Cortex of kidney (tissue), 1 donor: ENCODE measurements at places on chromosomes 2 and 18.

DNA sequence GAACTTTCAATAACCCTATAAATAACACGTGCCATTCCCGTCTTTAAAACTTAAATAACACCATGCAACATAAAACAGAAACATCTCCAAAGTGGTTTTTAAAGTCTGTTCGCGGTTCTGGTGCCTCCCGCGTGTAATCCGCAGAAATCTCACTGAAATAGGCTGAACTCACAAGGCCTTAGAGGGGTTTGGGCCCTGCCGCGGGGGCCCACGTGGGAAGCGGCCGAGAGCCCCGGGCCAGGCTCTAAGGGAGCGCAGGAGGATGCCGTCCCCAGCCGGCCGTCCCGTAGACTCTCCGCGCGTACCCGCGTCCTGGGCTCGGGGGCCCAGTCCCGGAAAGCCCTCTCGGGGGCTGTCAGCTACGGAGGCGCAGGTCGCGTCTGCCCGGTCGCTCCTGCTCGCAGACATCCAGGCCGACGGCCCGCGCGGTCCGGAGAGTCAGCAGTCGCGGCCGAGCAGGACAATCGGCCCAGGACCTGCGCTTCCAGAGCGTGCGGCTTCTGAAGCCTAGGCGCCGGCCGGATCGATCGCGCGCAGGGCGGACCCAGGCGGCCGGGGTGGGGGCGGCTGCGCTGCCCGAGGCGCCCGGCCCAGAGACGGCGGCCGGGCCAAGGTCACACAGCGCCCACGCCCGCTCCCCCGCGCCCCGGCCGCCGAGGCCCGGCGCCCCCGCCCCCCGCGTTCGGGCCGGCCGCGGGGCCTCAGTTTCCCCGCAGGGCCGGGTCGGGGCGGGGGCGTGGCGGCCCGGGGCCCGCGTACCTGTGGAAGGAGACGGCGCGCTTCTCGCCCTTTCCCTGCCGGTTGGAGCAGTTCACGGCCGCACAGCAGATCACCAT, 558 bp downstream of the THAP4 start:
- no peak for DNase-seq

- DNase-seq, result no peak
Observed at GRCh38 chr2:28710545-28710944, 41.1 kb upstream of the PPP1CB start.

- DNase-seq, result no peak
Observed at GRCh38 chr2:174072069-174072468, 106.9 kb upstream of the SP3 start.

DNA sequence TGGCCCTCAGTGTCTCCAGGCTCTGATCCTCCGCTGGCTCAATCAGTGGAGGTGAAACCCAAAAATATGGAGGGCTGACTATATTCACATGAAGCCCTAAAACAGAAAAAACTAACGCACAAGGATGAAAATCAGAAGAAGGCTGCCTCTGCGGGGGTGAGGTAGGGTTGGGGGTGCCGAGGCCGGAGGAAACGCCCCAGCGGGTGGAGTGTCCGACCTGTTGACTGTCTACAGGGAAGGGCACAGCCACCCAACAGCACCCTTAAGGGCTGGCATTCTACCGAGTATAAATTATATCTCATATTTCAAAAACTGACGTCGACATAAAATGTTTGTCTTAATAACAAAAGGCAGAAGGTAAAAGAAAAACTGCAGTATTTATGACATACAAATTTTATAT, 223.5 kb downstream of the HDAC4 start:
- DNase-seq, result no peak

DNA sequence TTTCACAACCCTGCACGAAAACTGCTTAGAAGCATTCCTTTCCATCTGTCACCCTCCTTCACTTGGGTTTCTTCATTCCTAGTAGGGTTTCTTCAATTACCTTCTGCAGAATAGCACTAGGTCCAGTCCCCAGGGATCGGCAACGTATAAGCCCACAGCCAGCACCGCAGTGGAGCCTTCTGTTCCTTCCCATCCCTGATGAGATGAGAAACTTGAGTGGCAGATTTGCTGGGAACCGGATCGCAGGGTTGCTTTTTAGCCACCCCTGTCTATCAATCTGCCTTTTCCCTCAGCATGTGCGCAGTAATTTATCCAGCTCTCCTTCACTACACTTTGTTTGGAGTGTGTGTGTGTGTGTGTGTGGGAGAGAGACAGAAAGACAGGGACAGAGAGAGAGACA, 94.2 kb downstream of the CD8B2 start:
- no peak for DNase-seq

- no peak for DNase-seq
Observed at GRCh38 chr18:35458271-35458670, 39.5 kb downstream of the INO80C start.

- DNase-seq, result no peak
Observed at GRCh38 chr2:29334706-29335105, 219.5 kb downstream of the CLIP4 start.
